Stimulated activated CD8-positive, alpha-beta memory T cell treated with anti-CD3 and anti-CD28 coated beads, Interleukin-2, amount 100 ng/mL, for 1 hour (primary cell): ENCODE measurements at places on chromosomes 5 and 9.

DNA sequence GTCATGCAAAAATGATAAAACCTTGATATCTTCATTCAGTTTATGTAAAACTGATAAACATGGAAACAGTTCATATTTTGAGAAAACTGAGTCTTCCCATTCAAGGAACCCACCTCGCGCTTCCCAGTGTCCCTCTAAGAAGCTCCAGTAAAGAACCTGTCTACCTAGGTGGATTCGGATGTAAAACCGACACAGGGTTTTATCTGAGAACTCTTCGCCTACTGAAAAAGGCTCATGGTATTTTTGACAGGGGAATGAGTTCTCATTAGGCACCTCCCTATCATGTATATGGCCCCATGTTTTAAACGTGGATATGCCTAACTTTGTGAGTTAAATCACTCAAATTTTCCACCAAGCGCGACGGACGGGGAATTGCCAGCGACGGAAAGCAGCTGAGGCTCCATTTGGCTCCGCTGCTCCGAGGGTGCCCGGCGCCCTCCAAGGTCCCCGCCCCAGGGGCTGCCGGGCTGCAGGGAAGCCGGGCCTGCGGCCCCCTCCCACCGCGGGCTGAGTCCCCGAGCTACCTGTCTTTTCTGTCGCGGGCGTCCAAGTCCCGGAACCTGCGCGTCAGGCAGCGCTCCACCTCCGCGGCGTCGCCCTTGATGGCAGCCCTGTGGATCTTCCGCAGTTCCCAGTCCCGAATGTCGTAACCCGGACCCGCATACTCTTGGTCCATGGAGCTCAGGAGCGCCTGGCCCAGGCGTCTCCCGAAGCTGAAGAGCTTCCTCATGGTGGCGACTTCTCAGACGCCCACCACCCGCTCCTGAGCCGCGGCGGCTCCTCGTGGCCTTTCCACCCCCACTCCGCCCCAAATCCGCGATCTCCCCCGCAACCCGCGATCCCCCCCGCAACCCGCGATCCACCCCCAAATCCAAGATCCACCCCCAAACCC lies 594 bp downstream of the ANKRD18A start:
- DNase-seq = peak; percentile 12

DNA sequence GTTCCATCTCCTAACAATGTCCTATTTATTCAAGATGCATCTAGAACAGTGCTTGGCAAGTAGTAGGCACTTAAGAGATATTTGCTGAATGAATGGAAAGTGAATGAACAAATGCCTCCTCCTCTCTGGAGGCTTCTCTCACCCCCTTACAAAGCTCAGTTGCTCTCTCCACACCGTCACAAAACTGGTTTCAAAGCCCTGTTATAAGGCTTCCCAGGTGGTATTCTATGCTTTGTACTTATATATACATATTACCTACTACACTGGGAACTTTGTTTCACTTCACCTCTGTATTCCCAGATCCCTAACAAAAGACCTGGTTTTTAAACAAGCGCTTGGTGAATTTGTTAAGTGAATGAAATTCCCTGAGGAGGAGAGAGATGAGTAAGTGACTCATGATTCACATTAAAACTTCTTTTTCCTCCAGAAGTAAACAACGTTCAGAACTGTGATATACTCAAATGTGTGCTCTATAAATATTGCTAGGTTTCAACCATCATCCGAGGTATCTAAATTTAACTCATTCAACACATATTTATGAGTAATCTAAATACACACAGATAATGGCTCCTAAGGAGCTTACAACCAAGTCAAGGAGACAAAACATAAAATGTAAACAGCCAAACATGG lies 36.0 kb downstream of the DENND1A start:
- DNase-seq = no peak

DNA sequence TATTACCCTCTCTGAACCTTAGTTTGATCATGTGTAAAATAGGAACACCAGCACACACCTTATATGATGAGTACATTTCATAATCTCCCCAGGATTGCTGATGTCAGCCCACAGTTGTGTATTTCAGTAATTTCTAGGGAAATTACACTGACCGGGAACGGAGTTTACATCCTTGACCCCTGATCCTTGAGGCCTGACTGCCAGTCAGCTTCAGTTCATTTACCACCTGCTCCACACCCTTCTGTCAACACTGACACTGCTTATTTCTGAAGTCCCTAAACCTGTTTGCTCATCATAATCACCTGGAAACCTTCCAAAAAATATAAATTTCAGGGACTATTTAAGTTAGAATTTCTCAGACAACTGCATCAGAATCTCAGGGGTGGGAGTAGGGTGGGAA lies 55.3 kb downstream of the ZNF622 start:
- no peak for DNase-seq

GRCh38 chr9:110260911-110261310 lies 4.6 kb upstream of the TXN start:
- no peak for DNase-seq

DNA sequence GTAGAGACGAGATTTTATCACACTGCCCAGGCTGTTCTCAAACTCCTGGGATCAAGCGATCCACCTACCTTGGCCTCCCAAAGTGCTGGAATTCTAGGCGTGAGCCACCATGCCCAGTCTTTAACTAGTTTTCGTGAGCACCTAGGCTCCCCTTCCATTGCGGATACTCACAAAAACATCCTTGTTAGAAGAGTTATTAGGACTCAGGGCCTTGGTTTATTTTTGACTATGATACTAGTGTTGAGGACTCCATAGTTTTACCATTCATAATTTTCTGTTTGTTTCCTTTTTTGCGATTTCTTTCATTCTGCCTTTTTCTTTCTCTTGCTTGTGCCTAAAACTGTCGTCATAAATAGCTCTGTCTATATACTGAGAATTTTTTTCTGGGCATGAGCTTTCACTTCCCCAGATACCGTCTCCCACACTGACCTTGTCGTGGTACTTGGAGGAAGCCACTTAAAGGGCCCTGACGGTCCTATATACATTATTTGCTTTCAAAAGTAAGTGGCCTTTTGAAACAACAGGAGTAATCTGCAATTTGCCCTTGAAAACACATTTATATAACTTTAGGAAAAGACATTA lies 5.2 kb downstream of the F2R start:
- DNase-seq = no peak

GRCh38 chr5:2876183-2876582 lies 124.7 kb upstream of the IRX2 start:
- DNase-seq = no peak

GRCh38 chr9:77751341-77752091 lies 103.4 kb upstream of the GNA14 start:
- no peak for DNase-seq
